ENCODE measurements at places on chromosomes 3 and 15.

DNA sequence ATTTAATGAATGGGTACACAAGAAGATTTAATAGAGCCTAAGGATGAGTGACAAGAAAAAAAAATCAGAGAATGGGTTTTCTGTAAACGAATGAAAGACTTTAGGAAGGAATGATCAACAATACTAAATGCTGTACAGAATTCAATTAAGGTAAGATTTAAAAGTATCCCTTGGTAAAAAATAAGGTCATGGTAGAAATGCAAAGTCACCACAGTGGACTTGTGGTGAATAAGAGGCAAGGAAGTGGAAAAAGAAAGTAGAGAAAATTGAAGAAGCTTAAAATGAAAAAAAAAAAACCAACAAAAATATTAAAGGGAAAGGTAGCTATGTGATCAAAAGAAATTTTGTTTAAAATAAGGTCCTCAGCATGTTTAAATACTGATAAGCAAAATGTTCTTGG lies 82.4 kb downstream of the PLSCR2 start:
- DNase-seq: no peak

- no peak for DNase-seq
These were observed 154.3 kb upstream of the RORA start for GRCh38 chr15:61383421-61383820.

- DNase-seq: no peak
These were observed 170.1 kb downstream of the NSUN3 start for GRCh38 chr3:94232921-94233320.

GRCh38 chr15:69480932-69481331 lies 28.3 kb downstream of the RPLP1 start:
- DNase-seq: no peak

GRCh38 chr3:105274958-105275357 lies 91.8 kb upstream of the ALCAM start:
- no peak for DNase-seq

DNA sequence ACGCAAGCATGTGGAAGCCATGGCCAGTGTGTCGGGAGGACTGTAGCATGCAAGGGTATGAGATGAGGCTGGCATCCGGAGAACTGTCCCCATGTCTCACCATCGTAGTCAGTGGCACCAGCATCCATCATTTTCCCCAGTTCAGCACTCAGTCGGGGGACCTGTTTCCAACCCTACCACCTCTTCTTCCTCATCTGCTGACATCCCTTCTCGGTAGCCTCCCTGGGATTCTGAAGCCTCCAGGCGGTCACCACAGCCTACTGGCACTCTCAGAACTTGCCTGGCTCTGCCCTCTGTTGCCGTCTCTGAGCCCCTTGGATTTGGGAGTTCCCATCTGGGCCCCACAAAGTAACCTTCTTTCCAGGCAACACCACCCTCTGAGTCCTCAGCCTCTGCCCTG lies 131.1 kb upstream of the ABHD17C start:
- DNase-seq: no peak

DNA sequence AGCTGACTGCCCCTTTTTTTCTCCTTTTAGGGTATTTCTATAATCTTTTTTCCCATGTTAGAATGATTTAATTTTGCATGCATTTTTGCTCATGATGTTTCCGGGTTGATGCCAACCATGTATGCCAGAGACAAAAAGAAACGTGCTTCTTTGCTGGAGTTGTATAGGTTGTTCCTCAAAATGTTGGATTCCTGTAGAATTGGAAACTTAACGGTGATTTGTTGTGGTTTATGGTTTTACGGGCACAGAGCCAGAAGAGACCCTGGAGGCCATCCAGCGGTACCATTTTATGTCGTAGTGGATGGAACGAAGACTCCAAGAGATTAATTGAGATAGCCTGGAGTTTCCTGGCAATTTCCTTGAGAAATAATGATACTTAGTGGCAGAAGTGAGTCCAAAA lies 481.5 kb upstream of the RGMA start:
- no peak for DNase-seq

DNA sequence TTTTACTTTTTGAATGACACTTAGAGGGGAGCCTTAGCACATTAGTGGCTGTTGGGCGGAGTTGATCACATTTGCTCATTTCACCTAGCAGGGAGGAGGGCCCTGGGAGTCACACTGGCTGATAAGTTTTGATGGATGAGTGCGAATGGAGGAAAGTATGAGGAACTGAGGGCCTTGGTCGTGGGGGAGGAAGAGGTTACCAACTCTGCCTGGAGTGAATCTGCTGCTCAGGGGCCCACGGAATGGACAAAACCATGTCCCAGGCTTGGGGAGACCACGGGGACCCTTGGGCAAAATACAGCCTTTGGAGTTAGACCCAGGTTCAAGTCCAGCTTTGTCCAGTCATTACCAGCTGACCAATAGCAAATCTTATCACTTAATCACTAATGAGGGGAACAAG lies 5.1 kb upstream of the FLNB start:
- no peak for DNase-seq

- DNase-seq: no peak
These were observed 14.5 kb downstream of the ZPLD1 start for GRCh38 chr3:102449341-102449740.

DNA sequence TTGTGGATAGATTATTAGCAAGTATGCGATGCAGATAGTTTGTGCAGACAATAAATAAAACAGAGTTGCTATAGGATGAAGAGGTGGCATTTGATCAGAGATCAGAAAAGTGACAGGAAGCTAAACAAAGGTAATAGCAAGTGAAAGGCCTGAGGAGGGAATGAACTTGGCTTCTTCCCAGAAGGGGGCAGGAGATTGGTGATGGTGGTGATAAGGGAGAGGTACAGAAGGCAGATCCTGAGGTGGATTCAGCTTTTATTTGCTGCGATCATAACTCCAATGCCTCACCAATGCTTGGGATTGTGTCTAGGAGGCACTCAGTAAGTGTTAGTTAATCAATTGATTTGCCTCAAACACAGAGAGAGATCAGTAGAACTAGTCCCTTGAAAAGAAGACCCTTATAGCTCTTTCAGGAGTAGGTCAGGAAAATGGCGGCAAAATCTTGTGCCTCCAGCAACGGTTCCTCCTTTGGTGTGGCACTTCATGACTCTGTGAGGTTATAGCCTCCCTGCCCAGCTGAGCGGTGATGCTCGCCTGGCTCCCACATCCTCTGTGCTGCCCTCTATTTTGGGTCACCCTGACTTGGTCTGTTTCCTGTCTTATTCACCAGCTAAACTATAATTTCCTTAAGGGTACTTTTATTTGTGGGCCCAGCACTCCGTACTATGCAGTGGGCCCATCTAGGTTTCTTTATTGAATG lies 37.5 kb downstream of the TGFBR2 start:
- no peak for DNase-seq

DNA sequence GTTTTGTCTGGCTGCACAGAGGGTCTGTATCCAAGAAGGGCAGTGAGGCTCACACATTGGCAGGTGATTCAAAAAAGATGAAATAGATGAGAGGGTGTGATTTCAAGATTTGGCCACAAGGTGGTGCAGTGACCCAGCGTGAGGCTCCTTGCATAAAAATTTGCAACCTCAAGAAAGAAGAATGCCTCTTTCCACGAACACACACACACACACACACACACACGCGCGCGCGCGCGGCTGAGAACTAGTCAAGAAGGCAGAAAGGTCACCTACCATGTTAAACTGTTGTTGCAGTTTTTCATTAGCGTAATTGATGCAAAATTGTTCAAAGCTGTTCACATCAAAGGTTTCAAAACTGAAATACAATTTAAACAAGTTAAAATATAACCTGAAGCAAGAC lies 39.2 kb downstream of the MYO5C start:
- DNase-seq: peak; percentile 64

GRCh38 chr3:173257797-173258196 lies 116.8 kb upstream of the SPATA16 start:
- DNase-seq: no peak

DNA sequence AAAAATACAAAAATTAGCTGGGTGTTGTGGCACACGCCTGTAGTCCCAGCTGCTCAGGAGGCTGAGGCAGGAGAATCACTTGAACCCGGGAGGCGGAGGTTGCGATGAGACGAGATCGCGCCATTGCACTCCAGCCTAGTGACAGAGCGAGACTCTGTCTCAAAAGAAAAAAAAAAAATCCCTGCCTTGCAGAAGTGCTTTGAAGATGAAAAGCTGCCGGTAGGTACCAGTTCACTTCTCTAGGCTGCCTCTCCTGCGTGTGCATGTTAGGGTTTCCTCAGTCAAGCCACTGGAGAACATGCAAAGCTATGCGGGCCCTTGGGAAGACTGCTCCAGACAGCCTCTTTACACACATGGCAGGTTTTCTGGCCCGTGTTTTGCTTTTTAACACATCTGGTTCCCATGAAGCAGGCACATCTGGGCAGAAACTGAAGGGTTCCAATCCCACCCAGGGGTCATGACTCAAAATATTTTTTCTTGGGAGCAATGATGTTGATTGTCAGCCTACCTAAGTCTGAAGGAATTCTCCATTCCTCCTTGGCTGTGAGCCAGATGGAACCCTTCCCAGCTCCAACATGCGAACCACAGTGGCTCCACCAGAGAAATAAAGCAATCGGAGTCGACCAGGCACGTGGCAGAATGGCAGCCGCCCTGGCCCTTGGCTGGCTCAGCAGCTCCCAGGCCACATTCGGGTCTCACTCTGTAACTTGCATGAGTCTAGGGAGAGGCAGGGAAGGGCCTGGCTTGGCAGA lies 29.6 kb downstream of the MGLL start:
- no peak for DNase-seq

- DNase-seq: no peak
These were observed 389.9 kb downstream of the FEZF2 start for GRCh38 chr3:61983479-61983878.

DNA sequence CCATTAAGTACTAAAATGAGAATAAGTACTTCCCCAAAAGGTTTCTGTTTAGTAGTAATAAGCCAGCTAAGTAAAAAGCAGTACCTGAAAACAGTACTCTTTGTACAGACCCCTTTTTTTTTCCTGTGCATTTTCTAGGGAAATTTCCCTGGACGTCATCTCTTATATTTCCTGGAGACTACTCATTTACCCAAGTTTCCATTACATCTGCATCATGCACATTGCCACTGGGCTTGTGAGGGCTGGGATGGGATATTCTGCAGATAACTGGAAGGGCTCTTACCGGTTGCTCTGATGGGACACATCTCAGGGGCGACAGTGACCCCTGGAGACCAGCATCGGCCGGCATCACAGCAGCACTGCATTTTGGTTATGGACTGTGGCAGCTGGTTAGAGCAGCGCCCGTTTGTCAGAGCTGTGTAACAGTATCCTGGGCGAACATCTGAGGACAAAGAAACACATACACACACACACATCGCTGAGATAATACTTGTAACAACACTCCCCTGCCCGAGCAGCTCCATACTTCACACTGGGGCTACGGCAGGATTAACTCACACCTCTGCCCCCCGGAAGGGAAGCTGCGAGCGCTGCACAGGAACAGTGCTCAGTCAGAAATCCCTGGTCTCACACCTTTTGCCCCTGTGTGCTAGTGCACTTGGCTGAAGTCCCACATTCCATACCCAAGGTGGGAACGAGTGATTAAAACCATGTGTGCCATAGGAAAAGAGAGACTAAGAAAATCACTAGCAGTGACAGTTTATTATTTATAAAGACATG lies 124.9 kb downstream of the FBN1 start:
- DNase-seq: peak; percentile 70

DNA sequence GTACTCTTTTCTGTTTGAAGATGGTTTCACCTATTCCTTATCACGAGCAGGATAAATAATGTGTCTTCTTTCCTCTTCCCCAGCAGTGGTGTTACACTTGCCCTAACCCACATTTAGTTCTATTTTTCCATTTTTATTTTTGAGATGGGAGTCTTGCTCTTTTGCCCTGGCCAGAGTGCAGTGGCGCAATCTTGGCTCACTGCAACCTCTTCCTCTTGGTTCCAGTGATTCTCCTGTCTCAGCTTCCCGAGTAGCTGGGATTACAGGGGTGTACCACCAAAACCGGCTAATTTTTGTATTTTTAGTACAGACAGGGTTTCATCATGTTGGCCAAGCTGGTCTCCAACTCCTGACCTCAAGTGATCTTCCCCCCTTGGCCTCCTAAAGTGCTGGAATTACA lies 372.4 kb downstream of the FOXP1 start:
- DNase-seq: no peak

DNA sequence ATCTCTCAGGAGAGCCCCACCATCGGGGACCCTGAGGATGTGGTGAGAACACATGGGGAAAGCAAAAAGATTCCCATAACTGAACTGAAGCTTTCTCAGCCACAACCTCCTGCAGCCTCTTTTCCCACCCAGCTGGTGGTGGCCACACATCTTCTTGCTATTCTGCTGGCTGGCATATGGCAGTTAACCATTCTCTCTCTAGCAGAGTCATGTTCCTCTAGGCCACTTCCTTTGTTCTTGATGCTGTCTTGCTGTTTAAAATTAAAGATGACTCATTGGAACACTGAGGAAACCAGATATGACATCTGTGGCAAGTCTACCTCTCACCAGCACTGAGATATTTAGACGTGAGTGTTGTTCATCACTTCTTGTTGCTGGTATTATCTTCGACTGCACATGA lies 180.3 kb upstream of the ROBO2 start:
- no peak for DNase-seq

GRCh38 chr3:47989981-47990440 lies 26.2 kb downstream of the MAP4 start:
- peak; percentile 9 for DNase-seq

- no peak for DNase-seq
These were observed 94.3 kb upstream of the AADACL2 start for GRCh38 chr3:151639418-151639740.

GRCh38 chr15:61702224-61703020 lies 357.8 kb downstream of the VPS13C start:
- no peak for DNase-seq

DNA sequence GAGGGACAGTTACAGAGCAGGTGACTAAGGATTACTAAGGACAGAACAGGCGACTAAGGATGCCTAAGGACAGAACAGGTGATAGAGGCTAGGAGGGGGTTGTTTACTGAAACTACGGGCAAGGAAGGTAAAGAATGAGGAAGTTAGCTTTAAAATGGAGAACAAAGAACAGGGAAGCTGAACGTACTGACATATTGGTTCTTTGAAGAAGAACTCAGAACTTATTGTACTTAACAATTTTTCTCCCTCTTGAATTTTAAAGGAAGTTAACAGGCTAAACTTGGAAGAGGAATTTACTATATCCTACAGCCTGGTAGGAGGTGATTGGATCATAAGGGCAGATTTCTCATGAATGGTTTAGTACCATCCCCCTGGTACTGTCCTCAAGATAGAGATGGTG lies 290.2 kb downstream of the SHQ1 start:
- DNase-seq: no peak

DNA sequence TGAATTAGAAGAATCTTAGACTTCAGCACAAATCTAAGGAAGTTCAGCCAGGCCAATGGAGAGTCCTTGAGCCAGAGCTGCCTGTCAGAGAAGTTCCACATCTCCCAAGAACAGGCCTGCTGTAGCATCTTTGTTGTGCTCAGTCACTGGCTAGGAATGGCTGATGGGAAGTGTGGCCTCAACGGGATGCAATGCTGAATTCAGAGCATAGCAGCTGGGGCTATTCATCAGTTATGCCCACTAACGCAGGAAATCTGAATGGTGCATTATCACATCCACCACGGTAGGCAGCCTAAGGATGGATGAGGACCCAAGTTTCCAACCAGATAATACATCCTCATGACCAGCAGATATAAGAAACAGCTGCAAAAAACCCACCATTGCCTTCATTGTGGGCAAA lies 3.2 kb upstream of the EIF1B start:
- DNase-seq: no peak

Measured in NCI-H524 treated with DMSO at 0.1 percent for 48 hours (cell line).